ENCODE measurements at places on chromosomes 3 and 15.

- no peak for DNase-seq
These were observed 219.8 kb downstream of the ULK4 start for GRCh38 chr3:41742121-41742520.

- DNase-seq = no peak
These were observed 34.7 kb downstream of the ARRDC4 start for GRCh38 chr15:97995192-97995591.

DNA sequence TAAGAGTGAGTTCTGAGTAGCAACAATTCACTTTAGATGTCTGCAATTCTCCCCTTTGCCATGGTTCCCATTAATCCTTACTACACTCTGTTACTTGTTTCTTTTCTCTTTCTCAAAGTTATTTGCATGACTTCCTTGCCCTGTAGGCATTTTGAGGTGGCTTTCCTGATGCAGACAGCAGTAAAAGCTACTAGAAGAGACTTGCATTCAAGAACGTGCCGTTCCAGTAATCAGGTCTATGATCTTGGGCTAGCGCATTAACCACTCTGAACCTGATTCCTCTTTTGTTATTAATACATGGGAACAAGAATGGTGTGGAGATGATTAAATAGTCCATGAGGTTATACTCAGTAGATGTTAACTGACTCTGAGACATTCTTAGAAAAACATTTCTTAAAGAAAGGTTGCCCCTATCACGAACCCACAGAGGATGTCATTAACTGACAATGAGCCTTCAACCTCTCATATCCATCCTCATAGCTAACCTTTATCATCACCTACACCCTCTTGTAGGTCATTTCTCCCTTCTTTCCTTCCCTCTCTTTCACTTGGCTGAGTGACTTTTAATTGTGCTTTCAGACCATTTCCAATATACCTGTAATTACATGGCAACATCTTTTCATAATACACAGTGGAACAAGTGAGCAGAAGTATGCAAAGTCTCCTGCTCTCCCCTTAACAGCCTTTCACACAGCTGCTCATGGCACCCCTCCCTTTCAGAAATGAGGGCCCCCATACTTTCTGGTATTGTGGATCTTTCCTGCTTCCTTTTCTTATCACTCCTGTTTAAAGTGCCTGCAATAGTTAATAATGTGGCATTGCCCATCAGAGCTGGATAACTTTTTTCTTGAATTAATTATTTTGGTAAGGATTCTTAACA is 175.9 kb downstream of the CHST2 start:
- no peak for DNase-seq

DNA sequence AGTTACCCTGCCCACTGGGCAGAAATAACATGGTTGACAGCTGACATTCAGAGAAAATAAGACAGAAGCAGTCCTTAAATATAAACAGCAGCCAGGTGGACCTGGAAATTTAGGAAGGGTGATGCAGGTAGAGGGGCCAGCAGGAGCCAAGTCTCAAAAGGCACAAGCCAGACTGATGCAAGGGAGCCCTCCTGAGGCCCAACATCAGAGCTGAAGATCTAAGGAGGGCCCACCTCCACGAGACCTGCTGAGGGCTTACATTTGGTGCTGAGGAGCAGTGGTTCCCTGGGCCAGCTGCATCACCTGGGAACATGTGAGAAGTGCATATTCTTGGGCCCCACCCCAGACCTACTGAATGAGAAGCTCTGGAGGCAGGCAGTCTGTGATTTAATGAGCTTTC is 105.5 kb upstream of the TRIM42 start:
- no peak for DNase-seq

DNA sequence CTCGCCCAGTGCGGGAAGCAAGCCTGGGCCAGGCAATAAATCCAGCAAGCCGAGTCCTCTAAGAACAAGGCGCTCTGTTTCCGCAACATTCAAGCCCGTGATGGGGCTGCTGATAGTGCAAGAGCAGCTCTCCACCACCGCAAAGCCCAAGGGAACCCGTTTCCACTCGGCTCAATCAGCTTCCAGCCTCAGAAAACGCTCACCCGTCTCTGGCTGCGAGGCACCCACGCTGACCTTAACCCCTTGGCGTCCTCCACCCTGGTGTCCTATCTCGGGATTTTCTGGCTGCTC is 17.8 kb downstream of the SPATA12 start:
- DNase-seq = peak; percentile 64

GRCh38 chr3:139630542-139630941 is 47.2 kb downstream of the NMNAT3 start:
- no peak for DNase-seq

DNA sequence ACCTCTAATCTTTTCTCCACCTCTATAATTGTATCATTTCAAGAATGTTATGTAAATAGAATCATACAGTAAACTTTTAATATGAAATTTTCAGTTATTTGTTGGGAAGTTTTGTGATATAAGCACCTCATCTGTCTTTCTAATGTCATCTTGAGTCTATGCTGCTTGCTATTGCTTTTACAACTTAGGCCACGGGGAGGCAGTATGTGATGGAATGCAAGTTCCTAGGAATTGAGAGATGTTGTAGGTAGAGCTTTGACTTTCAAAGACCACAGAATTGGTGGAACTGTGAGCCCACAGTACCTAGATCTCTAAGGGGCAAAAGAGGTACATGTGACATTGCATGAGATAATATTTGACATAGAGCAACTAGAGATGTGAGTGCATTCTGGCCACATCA is 328.3 kb downstream of the MFSD1 start:
- DNase-seq = no peak

DNA sequence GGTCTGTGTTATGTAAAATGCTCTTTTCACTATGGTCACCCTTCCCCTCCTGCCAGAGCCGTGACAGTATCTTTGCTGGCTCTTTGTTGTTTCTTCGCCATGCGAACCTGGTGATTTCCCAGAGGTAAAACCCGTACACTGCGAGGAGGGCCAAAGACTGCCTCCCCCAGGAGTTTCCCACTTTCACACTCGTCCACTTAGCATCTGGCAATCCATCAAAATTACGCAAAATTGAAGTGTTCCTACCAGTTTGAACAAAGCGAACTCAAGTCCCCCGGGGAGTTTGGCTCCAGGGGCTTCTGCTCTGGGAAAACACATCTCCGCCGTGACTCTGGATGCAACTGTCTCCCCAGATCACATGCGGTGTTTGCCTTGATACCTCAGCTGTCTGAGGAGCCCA is 239.9 kb downstream of the FAM43A start:
- no peak for DNase-seq

DNA sequence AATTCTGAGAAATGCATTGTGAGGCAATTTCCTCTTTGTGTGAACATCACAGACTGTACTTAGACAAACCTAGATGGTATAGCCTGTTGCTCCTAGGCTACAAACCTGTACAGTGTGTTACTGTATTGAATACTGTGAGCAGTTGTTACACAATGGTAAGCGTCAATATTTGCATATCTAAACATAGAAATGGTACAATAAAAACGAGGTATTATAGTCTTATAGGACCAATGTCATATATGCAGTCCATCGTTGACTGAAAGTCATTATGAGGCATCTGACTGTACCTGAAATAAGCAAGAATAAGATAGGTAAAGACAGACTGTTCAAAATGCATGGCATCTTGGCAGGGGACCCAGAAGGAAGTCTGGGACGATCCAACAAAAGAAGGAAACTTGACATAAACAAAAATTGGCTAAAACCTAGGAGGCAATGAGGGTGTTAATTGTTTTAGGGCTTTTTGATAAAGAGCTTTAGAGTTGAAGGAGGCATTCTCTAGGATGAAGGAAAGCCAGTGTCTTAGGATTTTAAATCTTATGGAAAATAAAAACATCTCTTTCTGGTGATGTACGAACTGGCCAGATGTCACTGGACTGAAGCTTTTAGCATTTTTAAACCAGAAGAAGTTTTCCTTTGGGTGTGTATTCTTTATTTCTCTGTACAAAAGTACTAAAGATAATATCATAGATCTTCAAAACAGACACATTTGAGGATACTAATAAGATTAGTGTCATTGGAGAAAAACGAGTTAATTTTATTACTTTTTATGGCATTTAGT is 9.2 kb upstream of the SPRED1 start:
- DNase-seq = no peak

- DNase-seq = no peak
These were observed 128.9 kb upstream of the BHLHE40 start for GRCh38 chr3:4850211-4850927.

- peak; percentile 13 for DNase-seq
These were observed 820.5 kb downstream of the MCTP2 start for GRCh38 chr15:95051861-95052260.

DNA sequence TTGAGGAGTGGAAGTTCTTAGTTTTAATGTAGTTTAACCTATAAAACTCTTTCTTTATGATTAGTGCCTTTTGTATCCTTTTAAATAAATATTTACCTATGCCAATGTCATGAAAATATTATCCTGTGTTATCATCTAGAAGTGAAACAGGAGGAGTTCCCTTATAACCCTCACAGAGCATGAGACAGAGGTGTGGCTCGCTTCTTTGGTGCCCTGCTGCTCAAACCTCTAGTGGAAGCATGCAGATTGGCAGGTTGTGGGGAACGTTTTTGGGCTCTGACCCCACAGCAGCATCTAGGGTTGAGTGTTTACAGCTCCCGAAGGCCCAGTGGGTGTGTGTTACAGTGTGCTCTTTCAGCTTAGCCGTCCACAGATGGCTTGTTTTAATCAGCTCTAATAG is 459.4 kb upstream of the AZI2 start:
- no peak for DNase-seq

All from fibroblast of gingiva (primary cell).